Skeletal muscle cell (primary cell): ENCODE measurements at places on chromosomes 1 and 21.

GRCh38 chr1:71054281-71054731 is 6.7 kb upstream of the PTGER3 start:
- DNase-seq: no peak

GRCh38 chr1:227902641-227902990 is 45.1 kb downstream of the WNT9A start:
- no peak for DNase-seq

GRCh38 chr1:227543283-227544066 is 19.9 kb upstream of the ZNF678 start:
- no peak for DNase-seq

DNA sequence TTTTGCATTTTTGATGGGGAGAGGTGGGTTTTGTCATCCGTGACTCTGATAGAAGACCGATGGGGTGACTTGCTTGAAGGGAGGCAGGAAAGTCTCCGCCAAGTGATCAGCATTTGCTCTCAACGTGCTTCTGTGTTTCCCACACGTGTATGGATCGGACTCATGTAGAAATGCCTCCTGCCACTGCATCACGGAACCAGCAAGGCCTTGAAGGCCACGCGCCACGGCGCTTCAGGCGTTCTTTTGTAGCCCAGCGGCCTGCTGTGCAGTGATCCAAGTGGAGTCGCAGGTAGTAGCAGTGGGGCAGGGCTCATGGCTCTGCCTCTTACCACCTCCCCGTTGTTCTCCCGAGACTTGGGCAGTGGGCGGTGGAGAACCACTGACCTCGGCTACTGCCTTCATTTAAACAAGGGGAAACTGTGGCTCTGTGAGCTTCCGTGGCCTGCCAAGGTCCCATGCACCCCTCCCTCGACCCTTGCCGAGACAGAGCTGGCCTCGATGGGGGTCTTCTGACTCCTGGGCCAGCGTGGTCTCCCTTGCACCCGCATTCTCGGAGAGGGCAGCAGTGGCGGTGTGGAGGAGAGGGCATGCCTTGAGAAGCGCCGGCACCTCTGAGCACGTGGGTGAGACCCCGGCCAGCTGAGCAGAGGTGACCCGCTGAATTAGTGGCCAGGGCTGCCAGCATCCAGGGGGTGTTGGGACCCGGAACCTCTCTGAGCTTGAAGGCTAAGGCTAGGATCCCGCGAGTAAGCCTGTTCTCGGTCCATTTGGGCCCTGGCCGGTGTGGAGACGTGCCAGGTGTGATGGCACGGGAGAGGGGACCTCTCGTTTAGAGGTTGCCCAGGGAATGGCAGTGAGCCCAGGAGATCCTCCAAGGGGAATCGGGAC is 46.1 kb upstream of the ABCG1 start:
- no peak for DNase-seq

GRCh38 chr1:118346936-118347335 is 161.9 kb upstream of the SPAG17 start:
- DNase-seq: no peak

GRCh38 chr1:246157516-246157915 is 349.6 kb downstream of the SMYD3 start:
- no peak for DNase-seq

DNA sequence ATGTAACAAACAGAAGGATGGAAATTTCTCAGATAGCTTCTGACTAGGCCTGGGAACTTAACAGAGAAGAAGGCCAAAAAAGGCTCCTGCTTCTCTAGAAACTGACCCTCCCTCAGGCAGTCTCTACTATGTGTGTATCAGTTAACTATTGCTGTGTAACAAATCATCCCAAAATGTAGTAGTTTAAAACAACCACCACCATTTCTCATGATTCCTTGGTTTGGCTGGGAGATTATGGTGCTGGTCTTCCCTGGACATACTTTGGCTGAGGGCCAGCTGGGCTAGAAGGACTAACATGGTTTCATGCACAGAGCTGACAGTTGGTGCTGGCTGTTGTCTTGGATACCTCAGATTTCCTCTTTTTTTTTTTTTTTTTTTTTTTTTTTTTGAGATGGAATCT is 26.2 kb upstream of the CNN3 start:
- DNase-seq: no peak

GRCh38 chr1:171433451-171433850 is 51.9 kb upstream of the PRRC2C start:
- peak; percentile 84 for DNase-seq

DNA sequence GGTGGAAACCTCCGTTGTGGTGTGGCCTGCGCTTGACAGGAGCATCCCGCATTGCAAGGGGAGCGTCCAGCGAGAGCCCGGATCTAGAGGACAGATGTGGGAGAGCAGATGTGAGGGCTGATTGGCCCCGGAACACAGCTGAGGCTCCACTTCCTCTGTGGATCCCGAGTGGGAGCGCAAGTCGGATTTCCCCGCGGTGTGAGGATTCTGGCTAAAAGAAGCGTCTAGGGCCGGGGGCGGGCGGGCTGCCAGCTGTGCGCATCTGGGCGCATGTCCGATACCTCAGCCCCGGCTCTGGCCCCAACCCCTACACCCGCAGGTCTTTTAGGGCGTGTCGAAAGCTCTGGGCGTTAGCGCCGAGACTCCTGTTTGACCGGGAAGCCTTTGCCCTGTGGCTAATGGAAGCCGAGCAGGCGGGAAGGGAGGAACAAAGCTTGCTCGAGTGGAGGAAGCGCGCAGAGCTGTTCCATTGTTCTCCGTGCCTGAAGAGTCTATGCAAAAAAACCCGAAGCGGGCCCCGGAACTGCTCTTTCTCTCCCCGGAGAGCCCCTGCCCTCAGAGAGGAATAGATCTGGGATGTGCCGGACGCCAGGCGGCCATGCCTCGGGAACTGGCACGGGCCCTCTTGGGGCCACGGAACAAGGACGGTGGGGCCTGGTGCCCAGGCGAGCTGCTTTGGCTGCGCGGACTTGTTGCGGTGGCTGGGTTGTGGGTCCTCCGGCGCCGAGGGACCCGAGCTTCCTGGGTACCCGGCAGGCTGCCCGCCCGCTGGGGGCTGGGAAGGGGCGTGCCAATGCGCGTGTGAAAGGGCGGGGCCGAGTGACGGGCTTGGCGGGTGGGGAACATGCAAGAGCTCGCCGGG is 111.1 kb downstream of the NAV1 start:
- DNase-seq: no peak
